ENCODE measurements at places on chromosomes 3 and 15.

DNA sequence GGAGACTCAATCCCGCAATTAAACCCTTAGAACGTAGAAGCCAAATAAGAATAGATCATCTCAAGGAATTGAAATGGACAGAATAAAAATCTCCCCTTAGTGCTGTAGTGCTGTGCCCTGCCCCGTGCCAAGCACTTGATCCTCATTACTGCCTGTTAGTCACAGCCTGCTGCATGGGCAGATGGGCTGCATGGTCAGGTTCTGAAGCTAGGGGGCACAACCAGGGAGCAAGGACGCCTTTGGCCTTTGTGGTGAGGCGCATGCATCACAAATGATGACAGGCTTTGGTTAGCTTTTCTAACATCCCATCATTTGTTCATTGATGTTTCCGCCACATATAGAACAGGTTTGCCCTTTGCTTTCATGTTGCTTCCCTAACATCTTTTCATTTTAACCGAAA is 336.3 kb upstream of the ADAMTS9 start:
- DNase-seq, result no peak

DNA sequence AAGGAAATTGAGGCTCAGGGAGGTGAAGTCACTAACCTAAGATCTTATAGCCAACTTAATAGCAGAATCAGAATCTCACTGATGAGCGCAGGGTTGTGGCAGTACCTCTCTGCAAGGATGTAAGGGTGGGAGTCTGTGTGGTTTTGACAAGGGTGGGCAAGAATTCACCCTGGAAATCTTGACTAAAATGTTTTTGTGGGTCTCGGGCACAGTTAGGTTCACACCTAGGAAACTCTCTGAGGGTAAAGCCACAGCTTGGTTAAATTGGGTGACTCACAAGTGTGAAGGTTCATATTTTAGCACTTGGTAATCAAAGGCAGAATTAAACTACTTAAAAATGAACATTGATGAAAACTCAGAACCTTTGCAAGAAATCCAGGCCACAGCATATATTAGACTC is 178.2 kb upstream of the EOMES start:
- peak; percentile 69 for DNase-seq

GRCh38 chr15:25711691-25712090 is 151.4 kb downstream of the ATP10A start:
- no peak for DNase-seq

- DNase-seq, result no peak
These were observed 52.7 kb downstream of the OTOL1 start for GRCh38 chr3:161549261-161549660.

DNA sequence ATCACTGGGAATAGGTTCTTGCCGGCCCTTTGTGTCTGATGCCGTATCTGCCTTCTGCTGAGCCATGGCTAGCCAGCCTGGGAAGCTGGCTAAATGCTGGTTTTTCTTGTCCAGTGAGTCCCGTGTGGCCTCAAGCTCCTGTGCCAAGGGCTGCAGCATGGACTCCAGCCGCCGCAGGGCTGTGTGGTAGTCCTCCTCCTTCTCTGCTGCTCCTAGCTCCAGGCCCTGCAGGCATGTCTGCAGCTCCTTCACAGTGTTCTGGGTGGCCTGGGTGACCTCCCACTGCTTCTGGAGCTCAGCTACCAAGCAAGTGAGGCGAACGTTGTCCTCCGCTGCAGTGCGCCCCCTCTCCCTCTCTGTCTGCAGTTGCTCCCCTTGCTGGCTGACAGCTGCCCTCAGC is 24.9 kb downstream of the CXCR6 start:
- no peak for DNase-seq

GRCh38 chr3:102447272-102447671 is 12.5 kb downstream of the ZPLD1 start:
- DNase-seq, result no peak

- no peak for DNase-seq
These were observed 95.3 kb downstream of the IGF2BP2 start for GRCh38 chr3:185729337-185730055.

DNA sequence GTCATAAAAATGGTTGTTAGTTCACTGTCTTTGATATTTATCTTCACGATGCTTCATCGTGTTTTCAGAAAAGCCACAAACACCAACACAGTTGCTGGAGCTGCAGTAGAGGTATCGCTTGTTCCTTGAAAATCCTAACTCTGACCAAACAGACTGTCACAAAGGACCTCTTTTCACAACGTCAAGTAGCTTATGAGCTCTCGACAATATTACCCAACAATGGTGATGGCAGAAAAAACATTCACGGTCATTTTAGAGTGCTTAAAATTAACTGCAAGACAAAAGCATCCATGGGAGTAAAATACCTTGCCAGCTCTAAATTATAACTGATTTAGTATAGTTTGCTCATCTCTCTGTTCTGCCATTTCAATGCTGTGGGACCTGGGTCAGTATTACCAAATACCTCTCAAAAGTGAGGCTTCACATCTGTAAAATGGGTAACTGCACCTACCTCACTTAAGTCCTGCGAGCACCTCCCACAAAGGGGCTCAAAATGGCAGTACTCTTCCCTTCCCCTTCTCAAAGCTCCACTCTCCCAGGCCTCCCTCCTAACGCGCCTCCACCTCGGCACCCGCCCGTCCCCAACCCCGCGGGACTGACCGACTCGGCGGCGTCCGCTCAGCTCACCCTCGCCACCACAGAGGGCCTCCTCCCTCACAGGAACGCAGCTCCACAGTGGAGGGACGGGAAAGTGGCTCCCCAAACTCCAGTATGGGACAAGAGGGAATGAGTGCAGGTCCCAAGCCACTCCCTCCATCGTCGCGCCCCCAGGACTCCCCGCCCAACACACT is 546 bp downstream of the TRIM59 start:
- no peak for DNase-seq
